Stimulated activated CD8-positive, alpha-beta memory T cell treated with anti-CD3 and anti-CD28 coated beads, Interleukin-4, amount 100 ng/mL, for 24 hours (primary cell): ENCODE measurements at places on chromosomes 6 and 20.

GRCh38 chr6:13046084-13046483, 282.3 kb downstream of the TBC1D7 start:
- no peak for DNase-seq

GRCh38 chr6:134132494-134133141, 80.2 kb upstream of the SLC2A12 start:
- no peak for DNase-seq

DNA sequence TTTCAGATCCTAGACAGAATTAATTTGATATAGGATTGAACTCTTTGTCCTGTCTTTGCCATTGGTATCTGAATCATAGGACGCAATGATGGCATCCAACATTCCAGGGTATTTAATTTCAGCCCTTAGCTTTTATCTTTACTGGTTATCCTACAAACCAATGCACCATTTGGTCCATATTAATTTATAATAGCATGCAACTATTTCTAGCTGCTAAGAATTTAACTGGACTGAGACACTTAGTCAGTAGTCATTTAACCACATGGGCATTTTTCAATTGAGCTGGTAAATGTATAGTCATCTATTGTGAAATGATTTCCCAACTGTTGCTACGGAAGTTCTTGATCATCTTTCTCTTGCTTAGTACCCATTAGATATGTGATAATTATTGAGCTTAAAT, 141.1 kb downstream of the CD164 start:
- no peak for DNase-seq

- no peak for DNase-seq
These were observed 39.4 kb downstream of the HNF4A start for GRCh38 chr20:44394702-44395460.

DNA sequence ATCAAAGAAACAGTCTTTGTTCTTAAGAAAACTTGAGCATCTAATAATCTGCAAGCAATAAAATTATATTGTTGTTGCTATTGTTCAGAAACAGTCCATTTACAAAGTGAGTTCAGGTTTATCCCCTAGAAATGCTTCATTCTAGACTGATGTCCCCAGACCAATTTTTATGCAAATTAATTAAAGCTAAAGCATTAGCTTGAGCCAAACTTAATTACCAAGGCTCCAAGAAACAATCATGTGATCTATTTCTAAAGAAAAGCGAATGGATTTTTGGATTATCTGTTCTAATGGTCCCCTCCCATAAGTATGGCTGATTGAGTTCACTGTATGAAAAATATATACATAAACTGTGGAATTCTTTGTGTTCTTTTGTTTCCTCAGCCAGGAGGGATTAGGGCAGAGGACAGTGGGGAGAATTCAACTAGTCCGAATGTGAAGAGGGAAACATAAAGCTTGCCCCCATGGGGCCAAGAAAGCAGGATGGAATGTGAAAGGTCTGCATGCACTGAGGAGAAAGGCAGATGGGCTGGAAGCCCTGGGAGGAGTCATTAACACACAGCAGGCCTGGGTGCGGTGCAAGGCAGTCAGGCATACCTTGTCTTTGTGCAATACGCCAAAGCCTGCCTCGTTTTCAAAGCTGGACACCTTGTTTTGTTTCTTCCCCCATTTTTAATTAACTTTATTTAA, 597.1 kb downstream of the KIF16B start:
- no peak for DNase-seq

GRCh38 chr6:14713008-14713960, 532.6 kb upstream of the JARID2 start:
- no peak for DNase-seq

- DNase-seq = no peak
These were observed 36.6 kb downstream of the IRF4 start for GRCh38 chr6:428047-428603.

DNA sequence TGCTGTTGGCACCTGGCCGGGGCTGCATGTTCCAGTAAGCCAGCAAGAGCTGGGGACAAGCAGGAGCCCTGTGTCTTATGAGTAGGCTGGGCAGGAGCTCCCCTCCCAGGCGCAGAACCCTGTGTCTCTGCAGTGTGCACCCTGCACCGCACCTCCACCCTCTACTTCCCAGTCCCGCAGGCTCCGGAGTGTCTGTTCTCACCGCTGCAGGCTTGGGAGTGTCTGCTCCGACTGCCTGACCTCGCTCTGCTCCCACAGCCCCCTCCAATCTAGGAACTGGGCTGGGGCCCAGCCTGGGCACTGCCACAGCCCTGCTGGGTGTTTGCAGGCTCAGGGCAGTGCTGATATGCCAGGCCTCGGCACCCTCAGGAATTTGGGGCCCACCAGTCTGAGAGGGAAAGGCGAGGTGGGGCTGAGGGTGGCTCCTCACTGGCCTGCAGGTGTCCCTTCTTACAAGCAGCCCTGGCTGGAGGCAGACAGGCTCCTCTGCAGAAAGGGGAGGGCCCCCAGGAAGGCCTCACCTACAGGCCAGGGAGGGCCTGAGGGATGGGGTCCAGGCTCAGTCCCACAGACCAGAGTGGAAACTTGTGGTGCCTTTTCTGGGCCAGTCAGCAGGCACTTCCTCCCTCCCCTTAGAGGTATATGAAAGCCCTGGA, 871.6 kb upstream of the GJE1 start:
- DNase-seq = no peak

GRCh38 chr20:42051921-42052320, 433.7 kb upstream of the CHD6 start:
- no peak for DNase-seq

DNA sequence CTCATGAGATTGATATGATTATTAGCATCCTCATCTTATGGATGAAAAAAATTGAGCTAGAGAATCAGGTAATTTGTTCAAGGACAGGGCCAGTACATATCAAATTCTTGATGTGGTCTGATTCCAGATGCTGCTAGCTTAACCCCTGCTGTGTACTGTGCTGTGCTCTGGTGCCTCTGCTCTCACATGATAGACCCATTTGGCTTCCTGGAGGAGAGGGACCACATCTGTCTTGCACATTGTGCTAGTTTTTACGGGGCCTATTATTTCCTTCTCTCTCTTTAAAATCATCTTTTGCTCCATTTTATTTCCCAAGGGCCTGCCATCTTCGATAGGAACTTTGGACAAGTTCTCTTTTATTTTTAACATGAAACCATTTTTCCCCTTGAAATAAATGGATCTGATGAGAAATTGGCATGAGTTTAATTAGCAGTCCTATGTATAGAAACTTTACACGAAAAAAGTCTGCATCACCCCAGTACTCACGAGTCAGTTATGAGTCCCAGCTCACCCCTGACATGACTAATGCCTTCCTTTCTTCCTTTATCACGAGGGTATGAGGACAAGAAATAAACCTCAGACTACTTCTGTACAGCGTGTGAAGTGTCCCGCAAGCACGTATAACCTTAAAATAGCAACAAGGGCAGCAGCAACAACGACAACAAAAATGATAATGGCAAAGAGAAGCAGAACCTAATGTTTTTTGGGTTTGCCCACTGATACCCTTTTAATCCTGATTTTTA, 26.5 kb downstream of the CD109 start:
- no peak for DNase-seq

- no peak for DNase-seq
These were observed 20.6 kb downstream of the TNXB start for GRCh38 chr6:32088487-32089049.

DNA sequence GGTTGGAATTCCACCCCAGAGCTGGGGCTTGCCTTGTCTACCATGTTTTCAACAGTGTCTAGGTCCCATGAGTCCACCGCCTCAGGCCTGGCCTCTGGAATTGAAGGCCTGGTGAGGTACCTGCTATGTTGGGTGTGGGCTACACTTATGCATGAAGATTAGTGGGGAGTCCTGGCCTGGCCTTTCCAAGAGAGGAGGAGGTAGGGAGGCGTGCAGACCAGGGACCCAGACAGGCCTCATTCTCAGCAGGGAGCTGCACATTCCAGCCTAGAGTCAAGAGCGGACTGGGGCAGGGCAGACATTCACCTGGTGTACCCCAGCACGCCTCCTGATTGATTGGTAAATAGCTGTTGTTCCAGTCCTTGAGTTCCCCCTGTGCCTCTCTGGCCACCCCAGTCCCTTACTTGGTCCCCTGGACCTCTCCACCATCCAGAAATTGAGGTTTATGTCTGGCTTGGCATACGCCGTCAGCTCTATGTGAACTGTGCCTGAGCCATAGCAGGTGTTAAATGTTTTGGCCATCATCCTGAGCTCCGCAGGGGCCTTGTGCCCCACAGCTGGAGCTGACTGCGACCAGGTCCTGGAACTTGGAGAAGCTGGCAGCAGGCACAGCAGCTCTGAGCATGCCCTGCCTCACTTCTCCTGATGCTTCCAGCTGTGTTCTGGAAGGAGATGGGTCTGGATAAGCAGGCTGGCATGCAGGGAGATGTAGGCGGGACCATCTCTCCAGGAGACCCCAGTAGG, 8.2 kb upstream of the VEGFA start:
- DNase-seq = no peak

DNA sequence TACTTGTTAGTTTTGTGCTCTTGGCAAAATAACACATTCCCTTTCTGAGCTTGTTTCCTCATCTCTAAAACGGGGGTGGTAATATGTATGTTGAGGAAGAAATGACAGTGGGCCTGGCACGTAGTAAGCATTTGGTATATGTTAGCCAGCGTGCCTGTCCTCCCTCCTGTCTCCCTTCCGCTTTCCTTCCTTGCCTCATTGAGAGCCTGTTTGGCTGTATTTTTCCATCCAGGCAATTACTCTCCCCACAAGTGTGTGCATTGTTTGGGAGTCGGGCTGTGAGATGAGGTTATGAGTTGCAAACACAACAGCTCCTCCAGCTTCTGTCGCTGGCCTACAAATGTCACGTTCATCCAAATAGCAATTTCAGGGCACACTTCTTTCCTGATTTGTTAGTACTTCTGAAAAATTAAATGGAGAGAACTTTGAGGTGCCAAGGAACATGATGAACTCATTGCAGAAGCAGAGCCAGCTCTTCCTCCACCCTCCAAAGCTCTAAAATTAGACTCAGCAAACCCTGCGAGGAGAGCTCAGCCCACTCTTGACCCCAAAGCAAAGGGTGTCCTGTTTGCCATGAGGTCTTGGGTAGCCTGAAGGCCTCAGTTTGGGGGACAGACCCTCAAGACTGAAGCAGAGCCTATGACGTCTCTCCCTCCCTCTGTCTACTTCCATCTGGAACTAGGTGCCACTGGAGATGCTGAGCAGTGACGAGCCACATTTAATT, 50.7 kb upstream of the TOX2 start:
- no peak for DNase-seq

DNA sequence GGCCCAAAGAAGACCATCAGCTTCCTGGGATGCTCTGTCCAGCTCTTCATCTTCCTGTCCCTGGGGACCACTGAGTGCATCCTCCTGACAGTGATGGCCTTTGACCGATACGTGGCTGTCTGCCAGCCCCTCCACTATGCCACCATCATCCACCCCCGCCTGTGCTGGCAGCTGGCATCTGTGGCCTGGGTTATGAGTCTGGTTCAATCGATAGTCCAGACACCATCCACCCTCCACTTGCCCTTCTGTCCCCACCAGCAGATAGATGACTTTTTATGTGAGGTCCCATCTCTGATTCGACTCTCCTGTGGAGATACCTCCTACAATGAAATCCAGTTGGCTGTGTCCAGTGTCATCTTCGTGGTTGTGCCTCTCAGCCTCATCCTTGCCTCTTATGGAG, 5.1 kb downstream of the OR2H1 start:
- no peak for DNase-seq

- DNase-seq = no peak
These were observed 173.6 kb downstream of the CDC5L start for GRCh38 chr6:44561060-44561623.

DNA sequence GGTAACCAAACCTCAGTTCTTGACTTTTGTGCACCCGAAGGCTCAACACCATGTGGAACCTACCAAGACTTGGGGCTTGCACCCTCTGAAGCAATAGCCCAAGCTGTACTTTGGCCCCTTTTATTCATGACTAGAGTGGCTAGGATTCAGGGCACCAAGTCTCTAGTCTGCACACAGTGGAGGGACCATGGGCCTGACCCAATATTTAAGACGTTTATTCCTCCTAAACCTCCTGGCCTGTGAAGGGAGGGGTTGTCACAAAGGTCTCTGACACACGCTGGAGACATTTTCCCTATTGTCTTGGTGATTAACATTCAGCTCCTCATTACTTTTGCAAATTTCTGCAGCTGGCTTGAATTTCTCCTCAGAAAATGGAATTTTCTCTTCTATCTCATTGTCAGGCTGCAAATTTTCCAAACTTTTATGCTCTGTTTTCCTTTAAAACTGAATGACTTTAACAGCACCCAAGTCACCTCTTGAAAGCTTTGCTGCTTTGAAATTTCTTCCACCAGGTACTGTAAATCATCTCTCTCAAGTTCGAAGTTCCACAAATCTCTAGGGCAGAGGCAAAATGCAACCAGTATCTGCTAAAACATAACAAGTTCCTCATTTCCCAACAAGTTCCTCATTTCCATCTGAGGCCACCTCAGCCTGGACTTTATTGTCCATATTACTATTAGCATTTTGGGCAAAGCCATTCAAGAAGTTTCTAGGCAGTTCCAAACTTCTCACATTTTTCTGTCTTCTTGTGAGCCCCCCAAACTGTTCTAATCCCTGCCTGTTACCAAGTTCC, 481.4 kb upstream of the BTBD3 start:
- DNase-seq = no peak

DNA sequence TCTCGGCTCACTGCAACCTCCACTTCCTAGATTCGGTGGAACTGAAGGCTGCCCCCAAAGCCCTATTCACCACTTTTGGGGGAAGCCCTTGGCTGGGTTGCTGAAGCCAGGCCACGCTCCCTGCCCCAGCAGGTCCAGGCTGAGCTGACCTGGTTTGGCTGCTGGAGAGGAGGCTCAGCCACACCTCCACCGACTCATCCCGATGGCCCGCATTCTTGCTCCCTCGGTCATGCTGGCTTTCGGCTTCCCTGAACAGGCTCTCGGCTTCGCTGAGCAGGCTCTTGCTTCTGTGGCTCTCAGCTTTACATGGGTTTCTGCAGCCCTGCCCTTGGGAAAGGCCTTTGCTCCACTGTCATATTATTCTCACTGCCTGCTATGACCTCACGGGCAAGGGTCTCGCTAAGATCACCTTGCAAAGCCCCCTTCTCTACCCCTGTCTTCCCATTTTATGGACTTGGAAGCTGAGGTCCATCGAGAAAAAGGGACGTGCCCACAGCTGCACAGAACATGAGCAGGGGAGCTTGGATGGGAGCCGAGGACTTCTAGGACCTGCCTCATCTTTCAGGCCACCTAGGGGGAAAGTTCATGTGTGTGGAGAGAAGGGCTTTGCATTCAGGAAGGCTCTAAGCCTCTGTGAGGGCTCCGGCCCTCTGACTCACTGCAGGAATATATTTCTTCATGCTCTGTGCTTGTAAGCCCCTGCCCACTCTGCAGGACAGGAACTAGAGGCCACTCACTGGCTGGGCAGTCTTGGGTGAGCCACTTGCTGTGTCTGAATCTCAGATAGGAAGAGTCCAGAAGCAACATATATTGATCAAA, 15.6 kb downstream of the ARHGAP40 start:
- no peak for DNase-seq

DNA sequence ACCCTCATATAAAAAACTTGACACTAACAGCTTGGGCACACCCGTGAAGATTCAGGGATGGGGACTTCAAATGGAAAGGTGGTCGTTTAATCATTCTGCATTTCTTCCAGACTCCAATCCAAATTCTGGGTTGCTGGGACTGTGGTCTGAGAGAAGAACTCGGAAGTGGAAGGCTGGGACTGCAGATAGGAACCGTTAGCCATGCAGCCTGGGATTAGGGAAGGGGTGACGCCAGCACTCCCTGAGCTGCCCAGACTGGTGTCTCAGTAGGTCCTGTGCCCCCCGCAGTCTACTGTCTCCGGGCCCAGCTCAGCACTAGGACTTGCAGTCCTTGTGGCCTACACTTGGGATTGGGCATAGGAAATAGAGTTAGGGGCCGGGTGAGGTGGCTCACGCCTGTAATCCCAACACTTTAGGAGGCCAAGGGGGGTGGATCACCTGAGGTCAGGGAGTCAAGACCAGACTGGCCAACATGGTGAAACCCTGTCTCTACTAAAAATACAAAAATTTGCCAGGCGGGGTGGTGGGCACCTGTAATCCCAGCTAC, 511 bp upstream of the CLIC1 start:
- no peak for DNase-seq
